ENCODE measurements at places on chromosomes 7 and 10.

GRCh38 chr7:136079066-136079465 is 101.9 kb upstream of the MTPN start:
- DNase-seq: no peak

DNA sequence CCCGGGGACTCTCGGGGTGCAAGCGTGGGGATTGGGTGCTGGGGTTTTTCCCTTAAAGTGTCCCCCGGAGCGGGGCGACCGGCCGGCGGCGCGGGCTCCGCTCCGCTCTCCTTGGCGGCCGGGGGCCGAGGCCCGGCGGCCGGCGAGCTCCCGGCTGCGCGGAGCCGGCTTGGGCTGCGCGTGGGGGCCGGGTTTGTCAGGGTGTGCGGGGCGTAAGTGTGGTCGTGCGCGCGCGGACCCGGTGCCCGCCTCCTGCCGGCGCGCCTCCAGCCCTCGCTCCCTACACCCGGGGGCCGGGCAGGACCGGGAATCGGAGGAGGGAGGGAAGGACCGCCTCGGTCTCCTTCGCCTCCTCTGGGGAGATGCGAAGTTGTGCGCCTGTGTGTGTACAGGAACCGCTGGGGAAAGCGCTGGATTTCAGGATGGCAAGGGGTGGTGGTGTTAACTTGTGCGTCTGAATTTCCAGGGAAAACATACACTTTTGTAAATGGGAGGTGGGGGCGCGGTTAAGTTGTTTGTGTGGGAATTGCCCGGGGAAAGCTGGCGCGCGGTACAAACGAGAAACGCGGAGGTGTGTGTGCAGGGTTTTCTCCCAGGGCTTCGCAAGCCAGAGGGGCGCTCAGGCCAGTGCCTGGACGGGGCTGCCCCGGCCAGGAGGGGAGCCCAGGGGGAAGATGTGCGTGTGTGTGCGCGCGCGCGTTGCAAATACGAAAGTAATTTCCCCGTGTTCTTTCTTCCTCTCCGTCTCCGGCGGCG is 737 bp downstream of the ZMIZ1 start:
- no peak for DNase-seq

- no peak for DNase-seq
Measured at GRCh38 chr7:106290319-106290718, 5.5 kb upstream of the NAMPT start.

GRCh38 chr7:145644426-145645134 is 472.0 kb upstream of the CNTNAP2 start:
- DNase-seq: no peak
